ENCODE measurements at places on chromosomes 3 and 15. TPM values are rescaled to one million over a fixed set of nuclear protein-coding genes. Genes with fewer than 3 reads are reported as not detected.

The SLC22A13 gene
- 0.05 TPM for polyA plus RNA-seq

The PBRM1 gene
- 36.2 TPM for polyA plus RNA-seq

The NR2E3 gene
- polyA plus RNA-seq, result 0.08 TPM

The GUCA1C gene
- polyA plus RNA-seq, result not detected

The ARL8B gene
- 87.6 TPM for polyA plus RNA-seq

The TGM4 gene
- polyA plus RNA-seq, result not detected
